ENCODE measurements at places on chromosomes 7 and 10. TPM values are rescaled to one million over a fixed set of nuclear protein-coding genes. Genes with fewer than 3 reads are reported as not detected.

LLCFC1 gene
- not detected for total RNA-seq

CALML3 gene
- total RNA-seq, result not detected

DNA sequence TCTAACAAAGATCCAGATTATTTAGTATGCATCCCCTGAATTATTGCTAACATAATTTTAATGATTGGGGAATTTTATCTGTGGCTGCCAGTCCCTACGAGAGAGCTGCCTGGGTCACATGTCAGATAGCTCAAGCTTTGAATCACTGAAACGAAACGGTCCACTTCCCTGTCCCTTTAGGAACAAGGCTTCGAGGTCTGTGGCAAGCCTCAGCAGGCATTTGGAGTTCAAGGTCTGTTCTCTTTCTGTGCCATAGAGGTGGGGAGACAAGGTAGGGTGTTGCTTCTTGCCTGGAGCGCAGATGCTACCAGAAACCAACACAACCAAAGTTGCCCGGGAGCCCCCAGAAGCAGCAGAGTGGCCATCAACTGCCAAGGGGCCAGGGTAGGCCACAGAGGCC lies 13.9 kb upstream of the SH2D4B start:
- DNase-seq, result no peak
- no peak overlapping the region for H3K27ac ChIP-seq
- H3K36me3 ChIP-seq, result peaks cover 5% of the 10 kb centered on the region
- H3K4me1 ChIP-seq, result peaks cover 3% of the 10 kb centered on the region
- no peaks in the 10 kb centered on the region for H3K27me3 ChIP-seq
- H3K4me3 ChIP-seq, result no peak overlapping the region

DNA sequence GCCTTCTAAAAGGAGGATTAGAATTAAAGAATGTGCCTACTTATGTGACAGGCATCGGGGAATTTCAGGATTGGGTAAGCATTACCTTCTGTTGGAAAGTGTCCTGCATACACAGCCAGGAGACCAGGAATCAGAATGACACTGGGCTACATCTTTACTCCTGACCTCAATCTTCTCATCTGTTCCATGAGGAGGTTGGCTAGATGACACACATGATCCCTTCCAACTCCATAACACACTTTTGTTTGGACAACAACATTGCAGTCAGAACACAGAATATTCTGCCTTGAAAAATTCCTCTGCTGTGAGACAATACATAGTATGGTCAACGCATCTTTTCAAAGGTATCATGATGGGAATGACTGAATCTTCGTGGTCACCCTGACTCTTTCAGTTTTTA lies 1281.2 kb upstream of the SORCS1 start:
- no peak overlapping the region for H3K4me3 ChIP-seq
- no peaks in the 10 kb centered on the region for H3K27me3 ChIP-seq
- H3K36me3 ChIP-seq, result no peaks in the 10 kb centered on the region
- no peaks in the 10 kb centered on the region for H3K4me1 ChIP-seq
- DNase-seq, result no peak

- H3K36me3 ChIP-seq, result no peaks in the 10 kb centered on the region
- no peak overlapping the region for H3K4me3 ChIP-seq
- H3K27me3 ChIP-seq, result no peaks in the 10 kb centered on the region
- H3K4me1 ChIP-seq, result no peaks in the 10 kb centered on the region
Measured at GRCh38 chr7:8135417-8135816, 126.5 kb downstream of the ICA1 start.

DNA sequence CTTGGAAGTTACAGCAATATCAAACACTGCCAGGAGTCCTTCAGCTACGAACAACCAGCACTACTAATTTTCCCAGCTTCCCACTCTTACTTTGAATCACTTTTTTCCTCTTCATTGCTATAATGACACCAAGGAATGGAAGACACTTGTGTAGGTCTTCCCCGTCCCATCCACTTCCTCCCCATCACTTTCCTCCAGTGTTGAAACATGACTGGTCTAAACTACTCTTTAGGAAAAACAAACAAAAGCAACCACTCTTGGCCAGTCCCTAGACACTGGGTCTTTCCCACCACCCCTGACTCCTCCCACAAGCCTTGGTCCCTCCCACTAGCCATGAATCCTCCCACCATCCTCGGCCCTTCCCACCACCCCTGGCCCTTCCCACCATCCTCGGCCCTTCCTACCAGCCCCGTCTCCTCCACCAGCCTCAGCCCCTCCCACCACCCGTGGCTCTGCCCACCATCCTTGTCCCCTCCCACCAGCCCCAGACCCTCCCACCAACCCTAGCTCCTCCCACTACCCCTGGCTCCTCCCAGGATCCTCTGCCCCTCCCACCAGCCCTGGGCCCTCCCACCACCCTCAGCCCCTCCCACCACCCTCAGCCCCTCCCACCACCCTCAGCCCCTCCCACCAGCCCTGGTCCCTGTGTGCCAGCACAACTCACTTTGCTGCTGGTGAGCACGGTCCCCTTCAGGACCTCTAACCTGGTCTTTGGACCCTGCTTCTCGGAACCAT lies 68.5 kb downstream of the CXCL12 start:
- no peak overlapping the region for H3K27ac ChIP-seq
- no peaks in the 10 kb centered on the region for H3K36me3 ChIP-seq
- H3K4me3 ChIP-seq, result no peak overlapping the region
- no peaks in the 10 kb centered on the region for H3K4me1 ChIP-seq

GRCh38 chr10:72335394-72336258 lies 19.1 kb downstream of the DNAJB12 start:
- no peaks in the 10 kb centered on the region for H3K27me3 ChIP-seq
- H3K4me3 ChIP-seq, result no peak overlapping the region
- peak; percentile 82 for DNase-seq
- peaks cover 76% of the 10 kb centered on the region for H3K4me1 ChIP-seq
- peaks cover 26% of the 10 kb centered on the region for H3K36me3 ChIP-seq
- H3K27ac ChIP-seq, result peak overlapping the region; percentile 95

DNA sequence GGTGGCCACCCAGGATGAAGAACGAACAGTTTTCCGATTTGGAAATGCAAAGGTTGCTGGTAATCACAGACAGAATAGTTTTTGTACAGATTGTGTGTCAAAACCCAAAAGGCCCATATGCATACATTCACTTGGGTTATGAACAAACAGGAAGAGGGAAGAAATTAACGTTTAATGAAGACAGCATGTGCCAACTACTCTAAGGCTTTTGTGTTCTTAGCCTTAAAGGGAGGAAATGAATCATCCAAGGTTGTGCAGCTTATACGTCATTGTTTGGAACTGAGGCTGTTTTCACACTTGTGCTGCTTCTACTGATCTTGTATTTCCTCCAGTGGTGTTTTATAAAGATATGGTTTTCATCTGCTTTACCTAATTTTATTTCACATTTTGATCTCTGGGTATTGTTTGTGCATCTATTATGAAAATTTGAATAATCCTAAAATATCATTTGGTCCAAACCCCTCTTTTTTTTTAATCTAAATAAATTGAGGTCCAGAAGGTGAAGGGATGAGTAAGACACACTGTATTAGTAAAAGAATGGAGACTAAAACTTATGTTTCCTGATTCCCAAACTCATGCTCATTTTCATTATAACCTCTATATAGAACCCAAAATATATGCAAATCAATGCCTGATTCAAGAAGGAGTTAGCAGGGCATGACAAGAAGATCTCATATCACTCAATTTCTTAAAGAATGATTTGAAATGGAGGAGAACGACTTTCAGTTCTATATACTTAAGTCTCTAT lies 373.1 kb downstream of the THSD7A start:
- H3K27me3 ChIP-seq, result no peaks in the 10 kb centered on the region
- H3K27ac ChIP-seq, result peak overlapping the region; percentile 52
- no peak overlapping the region for H3K4me3 ChIP-seq
- no peak for DNase-seq
- H3K4me1 ChIP-seq, result no peaks in the 10 kb centered on the region

- no peak overlapping the region for H3K4me3 ChIP-seq
- H3K27ac ChIP-seq, result no peak overlapping the region
- H3K4me1 ChIP-seq, result peaks cover 86% of the 10 kb centered on the region
- H3K27me3 ChIP-seq, result no peaks in the 10 kb centered on the region
- no peaks in the 10 kb centered on the region for H3K36me3 ChIP-seq
- no peak for DNase-seq
Measured at GRCh38 chr10:104334965-104335650, 3.2 kb downstream of the ITPRIP start.

GRCh38 chr10:133335246-133336117 lies 1.2 kb downstream of the CALY start:
- H3K36me3 ChIP-seq, result no peaks in the 10 kb centered on the region
- H3K27ac ChIP-seq, result peak overlapping the region; percentile 32
- peaks cover 24% of the 10 kb centered on the region for H3K4me1 ChIP-seq
- peak overlapping the region; percentile 42 for H3K4me3 ChIP-seq
- H3K27me3 ChIP-seq, result peaks cover 90% of the 10 kb centered on the region

DNA sequence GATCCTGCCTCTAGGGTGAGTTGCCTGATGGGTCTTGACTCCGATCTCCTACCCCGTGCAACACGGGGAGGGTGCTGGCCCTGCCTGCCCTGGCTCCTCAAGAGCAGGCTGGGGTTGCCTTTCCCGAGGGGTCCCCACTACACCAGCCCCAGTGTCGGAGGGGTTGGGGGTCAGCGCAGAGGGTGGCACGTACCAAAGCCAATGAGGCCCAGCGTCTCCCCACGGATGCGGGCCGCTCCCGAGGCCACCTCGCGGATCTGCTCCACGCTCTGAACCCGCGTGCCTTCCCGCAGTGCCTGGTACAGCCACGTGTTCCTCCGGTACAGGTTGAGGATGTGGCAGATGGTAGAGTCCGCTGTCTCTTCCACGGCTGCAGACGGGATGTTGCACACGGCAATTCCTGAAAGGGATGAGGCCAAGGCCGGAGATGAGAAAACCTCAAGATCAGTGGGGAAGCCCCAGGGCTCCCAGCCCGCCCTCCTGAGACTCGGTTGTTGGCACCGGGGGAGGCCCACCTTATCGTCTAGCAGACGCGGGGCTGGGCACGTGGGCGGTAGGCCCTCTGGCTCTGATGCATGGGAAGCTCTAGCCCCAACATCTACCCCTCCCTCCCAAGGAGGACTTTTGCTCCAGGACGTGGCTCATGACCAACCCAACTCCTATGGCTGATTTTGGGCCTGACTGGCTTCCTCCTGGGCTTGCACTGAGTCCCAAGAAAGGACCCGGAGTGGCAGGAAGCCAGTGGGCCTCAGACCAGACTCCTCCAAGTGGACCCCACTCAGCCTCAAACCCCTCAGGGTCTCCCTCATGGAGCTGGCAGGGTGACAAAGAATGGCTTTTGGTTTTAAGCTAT lies 56.1 kb downstream of the ZRANB1 start:
- H3K36me3 ChIP-seq, result peaks cover 96% of the 10 kb centered on the region
- no peak for DNase-seq
- H3K4me1 ChIP-seq, result peaks cover 29% of the 10 kb centered on the region
- peak overlapping the region; percentile 69 for H3K27ac ChIP-seq

DNA sequence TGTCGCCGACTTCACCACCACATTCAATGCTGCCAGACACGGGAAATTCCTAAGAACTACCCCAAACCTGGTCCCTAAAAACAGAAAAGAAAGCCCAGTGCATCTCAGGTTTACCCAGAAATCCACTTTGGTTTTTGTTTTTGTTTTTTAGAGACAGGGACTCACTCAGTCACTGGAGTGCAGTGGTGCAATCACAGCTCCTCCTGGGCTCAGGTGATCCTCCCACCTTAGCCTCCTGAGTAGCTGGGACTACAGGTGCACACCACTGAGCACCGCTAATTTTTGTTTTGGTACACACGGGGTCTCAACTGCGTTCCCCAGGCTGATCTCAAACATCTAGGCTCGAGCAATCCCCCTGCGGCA lies 22.8 kb downstream of the MAD1L1 start:
- peaks cover 73% of the 10 kb centered on the region for H3K36me3 ChIP-seq
- no peak overlapping the region for H3K27ac ChIP-seq
- H3K4me3 ChIP-seq, result no peak overlapping the region
- no peak for DNase-seq
- H3K4me1 ChIP-seq, result peaks cover 8% of the 10 kb centered on the region

- H3K27me3 ChIP-seq, result no peaks in the 10 kb centered on the region
- no peak overlapping the region for H3K27ac ChIP-seq
- H3K36me3 ChIP-seq, result no peaks in the 10 kb centered on the region
- no peaks in the 10 kb centered on the region for H3K4me1 ChIP-seq
Measured at GRCh38 chr7:83005410-83005809, 157.3 kb downstream of the PCLO start.

GRCh38 chr7:134254311-134254710 lies 62.4 kb downstream of the SLC35B4 start:
- no peak overlapping the region for H3K27ac ChIP-seq
- H3K36me3 ChIP-seq, result no peaks in the 10 kb centered on the region
- H3K4me3 ChIP-seq, result no peak overlapping the region
- H3K27me3 ChIP-seq, result no peaks in the 10 kb centered on the region
- no peak for DNase-seq

DNA sequence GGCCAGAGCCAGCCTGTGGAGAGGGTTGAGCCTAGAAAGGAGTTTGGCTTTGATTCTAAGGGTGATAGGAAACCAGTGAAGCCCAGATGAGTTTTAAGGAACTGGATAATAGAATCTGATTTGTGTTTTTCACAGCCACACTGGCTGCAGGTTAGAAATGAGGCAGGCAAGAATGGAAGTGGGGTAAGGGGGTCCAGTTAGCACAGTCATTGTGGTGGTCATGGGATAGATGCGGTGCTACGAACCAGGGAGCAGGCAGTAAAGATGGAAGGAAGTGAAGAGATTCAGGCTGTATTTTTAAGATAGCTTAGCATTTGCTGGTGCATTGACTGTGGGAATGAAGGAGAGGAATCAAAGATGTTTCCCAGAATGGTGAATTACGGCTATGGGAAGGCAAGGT lies 322.2 kb downstream of the LRMDA start:
- no peak overlapping the region for H3K4me3 ChIP-seq
- no peaks in the 10 kb centered on the region for H3K27me3 ChIP-seq
- no peaks in the 10 kb centered on the region for H3K4me1 ChIP-seq
- DNase-seq, result no peak

GRCh38 chr7:24742506-24743162 lies 14.6 kb downstream of the GSDME start:
- H3K4me3 ChIP-seq, result no peak overlapping the region
- no peak overlapping the region for H3K27ac ChIP-seq
- no peak for DNase-seq
- H3K27me3 ChIP-seq, result no peaks in the 10 kb centered on the region
- H3K36me3 ChIP-seq, result no peaks in the 10 kb centered on the region

DNA sequence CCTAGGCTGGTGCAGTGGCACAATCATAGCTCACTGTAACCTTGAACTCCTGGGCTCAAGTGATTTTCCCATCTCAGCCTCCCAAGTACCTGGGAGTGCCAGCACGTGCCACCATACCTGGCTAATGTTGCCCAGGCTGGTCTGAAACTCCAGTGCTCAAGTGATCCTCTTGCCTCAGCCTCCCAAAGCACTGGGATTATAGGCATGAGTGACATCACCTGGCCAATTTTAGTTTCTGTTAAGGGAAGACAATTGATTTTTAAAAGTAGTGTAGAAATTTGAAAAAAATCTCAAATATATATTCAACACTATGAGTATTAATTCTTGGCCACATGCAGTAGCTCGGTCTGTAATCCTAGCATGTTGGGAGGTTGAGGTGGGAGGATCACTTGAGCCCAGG lies 121.9 kb upstream of the RHEB start:
- peaks cover 16% of the 10 kb centered on the region for H3K4me1 ChIP-seq
- H3K27ac ChIP-seq, result no peak overlapping the region
- no peak overlapping the region for H3K4me3 ChIP-seq
- no peaks in the 10 kb centered on the region for H3K36me3 ChIP-seq
- no peak for DNase-seq

Measured in stomach (tissue), 19 donors.